ENCODE measurements at places on chromosomes 5 and 9.
A peak's percentile ranks its signal among the peaks of the same experiment; 100 is the strongest.

DNA sequence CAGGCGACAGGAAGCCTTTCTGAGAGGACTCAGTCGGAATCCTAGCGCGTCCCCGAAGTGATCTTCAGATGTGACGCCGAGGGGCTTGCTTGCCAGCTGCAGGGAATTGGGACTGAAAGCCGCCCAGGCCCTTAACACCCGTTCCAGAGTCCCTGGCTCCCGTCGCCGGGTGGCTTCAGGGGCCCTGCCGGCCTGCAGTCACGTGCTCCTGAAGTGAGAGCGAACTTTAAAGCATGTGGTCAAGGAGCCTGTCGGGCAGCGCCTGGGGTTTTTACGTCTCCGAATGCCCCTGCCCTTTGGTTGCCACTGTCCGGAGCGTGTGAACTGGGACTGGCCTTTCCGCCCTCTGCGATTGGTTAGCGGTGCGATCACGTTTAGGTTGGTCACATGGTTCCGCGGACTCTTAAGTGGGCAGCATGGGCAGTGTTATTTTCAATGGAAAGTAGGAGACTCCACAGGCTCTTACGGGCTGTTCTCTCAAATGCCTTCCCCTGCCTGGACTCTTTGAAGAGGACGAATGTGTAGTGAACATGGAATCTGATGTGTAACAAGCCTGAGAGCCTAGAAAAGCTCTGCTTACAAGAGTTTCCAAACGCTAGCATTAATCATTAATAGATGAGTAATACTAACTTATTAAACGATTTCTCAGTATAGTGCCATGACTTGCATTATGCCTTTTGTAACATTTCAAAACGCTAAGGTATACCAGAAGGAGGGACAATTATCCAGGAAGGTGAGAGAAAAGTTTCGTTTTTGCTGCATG is 1.9 kb downstream of the VLDLR start:
- peaks cover 52% of the 10 kb centered on the region for H3K4me1 ChIP-seq
- H3K27me3 ChIP-seq = no peaks in the 10 kb centered on the region
- no peaks in the 10 kb centered on the region for H3K36me3 ChIP-seq
- peak overlapping the region; percentile 92 for H3K4me3 ChIP-seq

GRCh38 chr5:158139161-158139560 is 280.2 kb upstream of the CLINT1 start:
- H3K27me3 ChIP-seq = no peaks in the 10 kb centered on the region
- H3K27ac ChIP-seq = no peak overlapping the region
- no peak for DNase-seq
- no peaks in the 10 kb centered on the region for H3K4me1 ChIP-seq

DNA sequence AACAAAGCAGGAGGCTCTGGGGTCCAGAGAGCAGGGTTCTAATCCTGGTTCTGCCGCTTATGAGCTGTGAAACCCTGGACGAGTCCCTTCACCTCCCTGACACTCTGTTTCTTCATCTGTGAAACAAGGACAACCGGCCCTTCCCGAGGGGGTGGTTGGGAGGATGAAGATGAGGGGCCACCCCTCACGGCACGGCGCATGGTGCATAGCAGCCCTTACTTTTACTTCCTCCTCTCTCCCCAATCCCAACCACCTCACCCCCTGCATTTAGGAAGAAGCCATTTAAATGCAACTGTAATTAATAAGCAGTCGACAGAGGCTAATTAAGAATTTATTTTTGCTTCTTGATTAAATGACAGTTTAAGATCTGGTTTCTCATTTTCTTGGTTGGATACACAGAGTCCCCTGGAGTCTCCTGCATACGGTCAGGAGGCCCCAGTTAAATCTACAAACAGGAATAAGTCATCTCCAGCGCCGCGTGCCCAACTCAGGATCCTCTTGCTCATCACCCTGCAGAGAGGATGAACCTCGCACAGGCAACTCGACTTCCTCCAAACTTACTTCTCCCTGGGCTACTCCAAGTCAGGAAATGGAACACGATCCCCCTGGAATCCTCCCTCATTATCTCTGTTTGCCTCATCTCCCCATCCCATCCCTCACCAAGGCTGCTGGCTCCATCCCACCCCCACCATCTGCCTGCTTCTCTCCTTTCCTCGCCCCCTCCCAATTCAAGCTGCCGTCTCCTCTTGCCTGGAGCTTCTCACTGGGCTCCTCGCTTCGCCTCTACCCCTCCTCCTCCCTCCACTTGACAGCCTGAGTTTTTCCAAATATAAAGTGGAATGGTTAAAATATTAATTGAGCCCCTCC is 95.9 kb downstream of the HRH2 start:
- H3K36me3 ChIP-seq = no peaks in the 10 kb centered on the region
- no peak for DNase-seq
- no peaks in the 10 kb centered on the region for H3K4me1 ChIP-seq
- no peak overlapping the region for H3K4me3 ChIP-seq

DNA sequence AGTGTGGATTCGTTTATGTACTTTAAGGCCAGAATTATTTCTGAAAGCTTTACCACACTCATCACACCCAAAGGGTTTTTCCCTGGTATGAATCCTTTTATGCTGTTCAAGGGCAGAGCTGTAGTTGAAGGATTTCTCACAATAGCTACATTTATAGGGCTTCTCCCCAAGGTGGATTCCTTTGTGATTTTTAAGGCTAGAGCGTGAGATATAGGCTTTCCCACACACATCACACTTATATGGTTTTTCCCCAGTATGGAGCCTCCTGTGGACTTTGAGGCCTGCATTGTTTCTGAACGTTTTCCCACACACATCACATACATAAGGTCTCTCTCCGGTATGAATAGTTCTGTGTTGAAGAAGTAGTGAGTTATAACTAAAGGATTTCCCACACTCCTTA is 11.2 kb downstream of the ZFP62 start:
- no peak overlapping the region for H3K27ac ChIP-seq
- no peak overlapping the region for H3K4me3 ChIP-seq
- no peaks in the 10 kb centered on the region for H3K27me3 ChIP-seq
- no peak for DNase-seq
- no peaks in the 10 kb centered on the region for H3K4me1 ChIP-seq

- DNase-seq = no peak
- no peaks in the 10 kb centered on the region for H3K27me3 ChIP-seq
- no peaks in the 10 kb centered on the region for H3K36me3 ChIP-seq
- no peak overlapping the region for H3K4me3 ChIP-seq
- H3K27ac ChIP-seq = no peak overlapping the region
Observed at GRCh38 chr9:82308836-82309235, 320.3 kb downstream of the SPATA31D1 start.

DNA sequence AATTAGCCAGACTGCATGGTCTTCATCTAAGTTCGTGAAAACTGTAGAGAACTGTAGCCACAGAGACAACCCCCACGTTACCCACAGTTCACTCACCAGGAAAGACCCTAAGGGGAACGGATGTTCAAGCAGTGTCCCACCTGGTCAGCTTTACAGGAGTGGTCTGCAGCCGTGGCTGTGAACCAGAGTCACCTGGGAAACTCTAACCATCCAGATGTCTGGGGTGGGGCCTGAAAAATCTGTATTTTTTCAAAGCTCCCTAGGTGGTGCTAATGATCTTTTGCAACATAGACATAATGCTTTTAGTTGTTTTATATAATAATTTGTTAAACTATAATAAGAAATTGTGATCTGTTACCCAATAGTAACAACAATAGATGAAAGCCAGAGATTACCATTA is 47.7 kb upstream of the ANGPTL2 start:
- H3K27ac ChIP-seq = no peak overlapping the region
- DNase-seq = no peak
- no peak overlapping the region for H3K4me3 ChIP-seq
- H3K4me1 ChIP-seq = no peaks in the 10 kb centered on the region
- H3K36me3 ChIP-seq = no peaks in the 10 kb centered on the region

DNA sequence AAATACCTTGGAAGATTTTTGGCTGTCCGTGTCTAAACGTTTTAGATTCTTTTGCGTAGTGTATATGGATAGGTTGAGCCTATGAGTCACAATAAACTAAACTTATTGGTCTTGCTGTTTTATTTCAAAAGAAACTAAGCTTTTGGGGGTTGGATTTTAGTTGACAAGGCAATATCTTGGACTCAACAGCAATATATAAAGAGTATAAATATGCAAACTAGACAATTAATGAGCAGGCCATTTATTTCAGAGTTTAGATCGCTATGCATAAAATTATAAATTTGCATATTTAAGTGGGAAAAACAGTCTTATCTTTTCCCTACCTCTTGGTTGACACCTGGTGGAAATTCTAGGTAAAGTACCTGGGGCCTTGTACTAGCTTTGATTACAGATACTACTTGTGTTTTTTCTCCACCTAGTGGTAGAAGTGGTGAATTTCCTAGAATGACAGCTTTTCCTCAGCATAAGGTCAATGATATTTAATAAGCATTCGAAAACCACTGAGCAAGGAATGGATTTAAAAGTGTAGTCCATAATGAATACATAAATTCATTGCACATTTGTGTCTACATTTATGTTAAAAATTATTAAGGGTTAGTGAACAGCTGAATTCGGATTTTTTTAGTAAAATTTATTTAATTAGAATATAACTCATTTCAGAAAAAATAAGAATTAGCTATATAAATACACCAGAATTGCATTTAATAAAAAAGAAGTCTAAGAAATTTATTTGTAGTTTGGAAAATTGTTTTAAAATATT is 1.7 kb upstream of the ARRDC3 start:
- H3K4me3 ChIP-seq = no peak overlapping the region
- peak overlapping the region; percentile 99 for H3K27ac ChIP-seq
- no peaks in the 10 kb centered on the region for H3K36me3 ChIP-seq
- H3K27me3 ChIP-seq = no peaks in the 10 kb centered on the region
- H3K4me1 ChIP-seq = peaks cover 10% of the 10 kb centered on the region

GRCh38 chr5:1523480-1523792 is 324 bp downstream of the LPCAT1 start:
- no peaks in the 10 kb centered on the region for H3K27me3 ChIP-seq
- peak overlapping the region; percentile 70 for H3K4me3 ChIP-seq
- peak overlapping the region; percentile 71 for H3K27ac ChIP-seq
- DNase-seq = peak; percentile 2

DNA sequence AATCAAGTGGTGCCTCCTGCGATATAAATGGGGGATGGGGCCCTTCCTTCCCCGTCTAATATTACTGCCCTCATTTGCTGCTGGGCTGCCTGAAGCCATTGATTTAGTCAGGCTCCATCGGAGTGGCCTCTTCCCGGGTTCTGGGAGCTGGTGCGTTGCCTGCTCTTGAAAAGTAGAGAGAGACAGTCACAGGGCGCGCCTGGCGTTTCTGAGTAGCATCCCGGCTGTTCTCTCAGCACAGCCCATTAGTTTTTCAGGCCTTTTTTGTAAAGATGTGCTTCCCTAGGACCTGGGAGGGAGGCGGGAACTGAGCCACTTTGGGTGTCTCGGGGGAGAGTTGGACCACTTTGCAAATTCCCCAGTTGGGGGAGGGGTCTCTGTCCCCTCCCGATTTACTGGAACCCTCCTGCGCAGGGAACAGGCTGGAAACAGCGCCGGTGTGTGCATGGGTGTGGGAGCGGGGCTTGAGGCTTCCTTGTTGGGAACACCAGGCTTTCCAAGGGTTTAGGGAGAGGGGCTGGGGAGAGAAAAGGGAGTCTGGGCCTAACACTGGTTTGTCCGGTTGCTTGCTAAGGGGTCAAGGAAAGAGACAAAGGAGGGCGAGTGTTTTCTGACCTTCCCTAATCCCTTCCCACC is 4.7 kb downstream of the PRDM6 start:
- no peak for DNase-seq
- no peak overlapping the region for H3K4me3 ChIP-seq
- H3K27ac ChIP-seq = no peak overlapping the region
- peaks cover 30% of the 10 kb centered on the region for H3K4me1 ChIP-seq

DNA sequence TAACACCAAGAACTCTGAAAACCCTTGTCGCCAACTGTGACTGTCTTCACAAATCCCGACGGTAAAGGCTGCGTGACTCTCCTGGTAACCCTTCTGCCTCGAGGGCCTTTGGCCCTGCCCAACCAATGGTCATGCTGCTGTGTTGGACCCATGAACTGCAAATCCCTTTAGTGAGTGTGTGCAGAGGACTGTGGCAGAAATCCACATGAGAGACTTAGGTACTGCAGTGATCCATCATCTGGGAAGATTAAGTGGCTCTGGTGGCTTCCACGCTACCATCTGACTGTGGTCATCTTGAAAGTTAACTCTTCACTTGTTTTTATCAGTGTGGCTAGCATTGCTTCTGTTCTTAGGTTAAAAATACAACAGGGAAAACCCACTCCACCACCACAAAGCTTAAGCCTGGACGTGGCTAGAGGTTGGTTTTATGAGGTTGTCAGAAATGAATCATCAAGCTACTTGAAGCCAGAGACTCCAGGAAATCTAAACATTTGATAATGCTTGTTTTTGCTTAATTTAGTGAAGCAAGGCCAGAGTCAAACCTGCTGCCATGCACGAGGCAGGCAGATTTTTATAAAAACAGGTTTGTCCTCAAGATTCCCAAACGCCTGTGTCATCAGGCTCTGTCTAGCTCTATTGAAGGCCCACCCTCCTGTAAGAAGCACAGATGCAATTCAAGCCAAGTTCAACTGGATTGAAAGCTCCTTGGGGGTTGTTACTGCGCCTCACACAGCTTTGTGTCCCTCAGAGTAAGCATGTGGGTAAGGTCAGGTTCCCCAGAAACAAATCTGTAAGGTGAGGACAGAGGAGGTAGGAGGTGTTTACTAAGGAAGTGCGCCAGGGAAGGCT is 52.7 kb upstream of the ERCC6L2 start:
- H3K36me3 ChIP-seq = no peaks in the 10 kb centered on the region
- H3K4me3 ChIP-seq = no peak overlapping the region
- H3K27ac ChIP-seq = no peak overlapping the region
- no peaks in the 10 kb centered on the region for H3K27me3 ChIP-seq
- H3K4me1 ChIP-seq = no peaks in the 10 kb centered on the region

DNA sequence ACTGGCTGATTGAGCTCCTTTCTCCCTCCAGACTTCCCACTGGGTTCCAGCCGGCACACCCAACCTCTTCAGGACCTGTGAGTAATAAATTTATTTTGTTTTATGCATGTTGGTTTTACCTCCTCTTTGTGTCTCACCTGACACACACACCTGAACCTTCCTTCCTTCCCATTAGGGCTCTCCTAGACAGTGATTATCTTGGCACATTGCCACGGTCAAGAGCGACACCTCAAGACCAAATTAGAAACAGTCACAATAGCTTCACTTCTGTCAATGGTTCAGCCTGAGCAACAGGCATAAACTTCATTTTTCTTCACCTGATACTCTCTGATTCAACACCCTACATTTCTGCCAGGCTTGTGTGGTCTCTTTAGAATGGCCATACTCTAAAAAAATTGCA is 296.3 kb upstream of the SMARCA2 start:
- H3K4me1 ChIP-seq = no peaks in the 10 kb centered on the region
- H3K4me3 ChIP-seq = no peak overlapping the region
- no peak overlapping the region for H3K27ac ChIP-seq
- DNase-seq = no peak
